ENCODE measurements at places on chromosomes 12 and 14.

DNA sequence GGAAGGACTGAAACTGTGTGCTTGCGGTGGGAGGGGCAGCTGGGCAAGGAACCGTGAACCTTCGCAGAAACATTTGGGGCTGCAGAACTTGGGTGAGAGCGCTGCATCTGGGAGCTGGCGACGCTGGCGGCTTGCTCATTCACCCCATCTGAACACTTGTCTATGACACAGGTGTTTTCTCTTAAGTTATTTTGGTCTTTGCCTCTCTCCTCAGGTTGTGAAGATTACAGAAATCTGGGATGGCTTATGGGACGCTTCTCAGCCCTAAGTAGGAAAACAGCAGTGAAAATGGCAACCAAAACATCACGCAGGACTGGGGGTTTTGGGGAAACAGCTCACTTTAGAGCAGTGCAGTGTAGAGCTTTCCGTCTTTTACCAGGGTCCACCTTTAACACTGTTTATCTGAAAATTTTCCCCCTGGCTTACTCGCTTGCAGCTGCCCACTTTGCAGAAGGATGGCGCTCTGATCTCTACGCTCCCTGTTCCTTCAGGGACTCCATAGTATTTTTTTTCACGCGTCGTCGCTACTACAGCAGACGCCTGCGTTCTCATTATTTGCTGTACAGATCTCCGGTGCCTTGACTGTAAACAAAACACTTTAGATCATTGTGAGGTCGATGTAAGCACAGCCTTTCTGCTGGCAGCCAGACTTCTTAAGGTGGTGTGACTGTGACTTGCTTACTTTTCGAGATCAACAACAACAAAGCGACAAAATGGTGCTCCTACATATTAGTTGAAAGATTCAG, 2.7 kb upstream of the CDKN1B start:
- peak; percentile 91 for DNase-seq

DNA sequence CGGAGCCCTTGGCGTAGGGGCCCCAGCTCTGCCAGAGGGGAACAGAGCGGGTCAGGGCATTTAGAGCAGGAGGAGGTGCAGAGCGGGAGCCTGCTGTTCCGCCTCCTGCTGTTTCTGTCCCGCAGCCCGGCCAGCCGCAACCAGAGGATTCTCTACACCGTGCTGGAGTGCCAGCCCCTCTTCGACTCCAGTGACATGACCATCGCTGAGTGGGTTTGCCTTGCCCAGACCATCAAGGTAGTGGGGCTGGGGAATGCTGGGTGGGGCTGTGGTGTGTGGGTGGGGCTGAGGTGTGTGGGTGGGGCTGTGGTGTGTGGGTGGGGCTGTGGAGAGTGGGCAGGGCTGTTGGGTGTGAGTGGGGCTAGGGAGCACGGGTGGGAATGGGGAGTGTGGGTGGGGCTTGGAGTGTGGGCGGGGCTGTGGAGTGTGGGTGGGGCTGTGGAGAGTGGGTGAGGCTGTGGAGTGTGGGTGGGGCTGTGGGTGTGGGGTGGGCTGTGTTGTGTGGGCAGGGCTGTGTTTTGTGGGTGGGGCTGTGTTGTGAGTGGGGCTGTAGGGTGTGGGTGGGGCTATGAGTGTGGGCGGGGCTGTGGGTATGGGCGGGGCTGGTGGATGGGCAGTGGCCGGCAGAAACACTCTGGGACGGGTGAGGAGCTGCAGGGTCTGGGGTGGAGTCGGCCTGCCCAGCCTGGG, 8.0 kb downstream of the ASPG start:
- no peak for DNase-seq

GRCh38 chr12:97308576-97309198, 153.9 kb upstream of the RMST start:
- peak; percentile 81 for DNase-seq

GRCh38 chr12:63848450-63848849, 4.0 kb downstream of the SRGAP1 start:
- no peak for DNase-seq

DNA sequence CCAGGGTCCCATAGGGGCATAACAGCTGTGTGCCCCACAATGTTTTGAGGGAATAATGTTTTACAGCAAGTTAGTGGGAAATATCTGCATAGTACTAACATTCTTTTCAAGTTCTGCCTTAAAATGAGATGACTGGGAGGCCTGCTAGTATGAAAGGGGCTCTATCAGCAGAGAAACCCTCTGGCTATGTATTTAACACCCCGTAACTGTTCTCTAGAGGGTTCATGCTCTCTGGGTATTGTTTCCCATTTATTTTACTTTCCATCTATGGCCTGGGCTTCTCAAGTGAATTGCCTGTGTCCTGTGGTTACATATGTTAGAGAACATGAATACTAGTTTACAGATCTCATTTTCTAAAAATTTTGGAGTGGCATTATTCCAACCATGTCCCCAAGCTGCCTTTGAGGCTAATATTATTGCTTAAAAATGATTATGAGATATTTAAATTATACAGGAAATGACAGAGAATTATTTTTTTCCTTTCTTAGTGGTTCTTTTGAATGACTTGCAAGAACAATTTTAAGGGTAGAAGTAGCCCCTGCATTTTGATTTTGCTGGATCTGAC, 37.5 kb downstream of the GNG2 start:
- no peak for DNase-seq

GRCh38 chr12:105069936-105070702, 14.1 kb downstream of the ALDH1L2 start:
- no peak for DNase-seq

GRCh38 chr12:30862486-30862885, 64.1 kb upstream of the TSPAN11 start:
- no peak for DNase-seq
